Spleen (tissue), 13 donors: ENCODE measurements at places on chromosomes 6 and 20. TPM values are rescaled to one million over a fixed set of nuclear protein-coding genes. Genes with fewer than 3 reads are reported as not detected.
A peak's percentile ranks its signal among the peaks of the same experiment; 100 is the strongest.

NMBR gene
- not detected for polyA plus RNA-seq

MYLK2 gene
- polyA plus RNA-seq = 1.7 TPM

LSM14B gene
- polyA plus RNA-seq = 20.1 TPM

DNA sequence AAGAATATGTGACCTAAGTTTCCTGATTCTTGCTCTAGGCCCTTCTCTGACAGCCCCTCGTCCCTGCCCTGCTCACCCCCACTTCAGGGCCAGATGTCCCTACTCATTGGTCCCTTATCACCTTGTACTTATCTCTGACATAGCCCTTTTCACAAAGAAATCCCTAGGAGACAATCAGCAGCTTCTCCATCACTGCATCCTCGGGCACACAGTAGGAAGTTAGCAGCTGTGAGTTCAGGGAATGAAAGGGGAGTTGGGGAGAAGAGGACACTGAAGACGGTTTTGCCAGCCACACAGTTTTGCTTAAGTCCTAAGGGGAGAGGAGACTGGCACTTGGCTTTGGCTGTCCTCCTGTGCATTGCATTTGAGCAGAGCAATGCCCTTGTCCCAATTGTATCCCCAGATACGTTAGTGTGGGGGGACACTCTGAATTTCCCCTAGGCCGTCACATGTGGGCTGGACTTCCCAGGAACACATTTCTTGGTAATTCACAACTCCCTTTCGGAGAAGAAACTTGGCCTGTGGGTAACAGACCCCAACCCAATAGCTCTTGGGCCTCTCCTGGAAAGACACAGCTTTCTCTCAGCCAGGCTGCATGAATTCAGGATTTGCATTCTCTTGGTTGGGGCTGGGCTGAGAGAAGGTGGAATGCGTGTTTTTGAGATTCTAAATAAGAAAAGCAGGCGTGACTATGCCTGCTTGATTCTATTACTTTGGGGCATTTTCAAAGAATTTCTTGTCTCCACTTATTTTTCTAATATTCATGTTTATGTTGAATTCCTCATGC is 177.6 kb downstream of the UST start:
- DNase-seq = no peak

MTFR2 gene
- polyA plus RNA-seq = 2.2 TPM

DNA sequence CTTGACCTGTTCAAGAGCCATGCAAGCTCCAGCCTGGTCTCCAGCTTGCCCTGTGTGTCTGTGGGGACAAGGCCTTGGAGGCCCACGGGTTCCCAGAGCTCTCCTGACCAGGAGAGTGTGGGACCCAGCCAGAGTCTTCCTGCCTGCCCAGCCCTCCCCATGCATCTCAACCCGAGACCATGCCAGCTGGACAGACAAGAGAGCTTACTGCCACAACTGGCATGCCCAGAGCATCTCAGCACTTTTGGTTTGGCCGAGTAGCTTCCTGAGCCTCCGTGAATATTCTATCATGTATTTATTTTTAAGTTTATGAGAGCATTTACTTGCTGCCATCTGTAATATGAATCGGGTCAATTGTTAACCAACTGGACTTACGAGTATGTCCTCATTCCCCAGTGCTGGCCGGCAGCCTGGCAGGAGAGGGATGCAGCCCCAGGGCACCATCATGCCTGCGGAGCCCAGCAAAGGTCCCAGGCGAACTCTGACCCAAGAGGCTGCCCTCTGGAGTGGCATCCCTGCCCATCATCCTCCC is 14.9 kb downstream of the IP6K3 start:
- no peak for DNase-seq

- DNase-seq = no peak
These were observed 333.4 kb downstream of the THBS2 start for GRCh38 chr6:168920289-168920688.

DNA sequence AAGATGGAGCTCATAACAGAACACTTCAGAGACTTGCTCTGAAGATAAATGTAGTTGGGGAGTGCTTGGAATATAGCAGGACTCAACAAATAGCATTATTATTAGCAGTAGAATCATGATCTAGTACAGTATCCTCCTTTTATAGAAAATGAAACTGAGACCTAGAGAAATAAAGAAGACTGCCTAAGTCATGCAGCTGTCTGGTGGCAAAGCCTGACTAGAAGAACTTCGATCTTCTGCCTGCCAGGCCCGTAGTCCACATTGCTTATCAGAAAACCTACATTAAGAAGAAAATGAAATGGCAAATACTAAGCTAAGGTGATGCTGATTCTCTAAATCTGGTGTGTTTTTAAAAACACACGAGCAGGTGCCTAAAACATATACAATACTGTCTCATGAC is 46.4 kb upstream of the DST start:
- DNase-seq = no peak

LY6G5C gene
- polyA plus RNA-seq = 4.3 TPM

- DNase-seq = no peak
These were observed 4.5 kb downstream of the PHF3 start for GRCh38 chr6:63640062-63640461.

MROH8 gene
- 2.3 TPM for polyA plus RNA-seq

DEFB126 gene
- polyA plus RNA-seq = not detected

GRCh38 chr6:43772681-43773049 is 2.7 kb downstream of the VEGFA start:
- DNase-seq = peak; percentile 74

DNA sequence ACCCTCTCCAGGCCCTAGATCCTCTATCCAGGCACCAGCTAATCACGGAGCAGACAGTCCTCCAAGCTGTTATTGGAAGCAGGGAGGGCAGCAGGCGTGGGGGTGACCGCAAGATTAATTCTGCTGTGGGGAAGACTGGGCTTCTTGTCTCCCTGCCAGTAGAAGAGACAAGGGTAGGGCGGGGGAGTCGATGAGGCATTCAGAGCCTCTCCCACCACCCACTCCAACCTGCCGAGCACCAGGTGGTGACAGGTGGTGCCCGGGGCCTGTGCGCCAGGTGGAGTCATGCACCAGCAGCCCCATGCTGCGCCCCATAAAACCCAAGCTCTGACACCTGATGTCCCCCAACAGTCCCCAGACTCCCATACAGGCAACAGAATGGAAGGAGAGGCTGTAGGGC is 89.6 kb downstream of the CDH22 start:
- no peak for DNase-seq

- DNase-seq = no peak
These were observed 3.9 kb downstream of the HEY2 start for GRCh38 chr6:125753218-125753936.

GRCh38 chr6:118198746-118199145 is 291.7 kb downstream of the SLC35F1 start:
- DNase-seq = no peak

GRCh38 chr20:40744818-40745175 is 55.8 kb upstream of the MAFB start:
- DNase-seq = no peak

SLC35B3 gene
- 11.8 TPM for polyA plus RNA-seq

- no peak for DNase-seq
These were observed 553.7 kb downstream of the CD83 start for GRCh38 chr6:14671261-14671681.

DNA sequence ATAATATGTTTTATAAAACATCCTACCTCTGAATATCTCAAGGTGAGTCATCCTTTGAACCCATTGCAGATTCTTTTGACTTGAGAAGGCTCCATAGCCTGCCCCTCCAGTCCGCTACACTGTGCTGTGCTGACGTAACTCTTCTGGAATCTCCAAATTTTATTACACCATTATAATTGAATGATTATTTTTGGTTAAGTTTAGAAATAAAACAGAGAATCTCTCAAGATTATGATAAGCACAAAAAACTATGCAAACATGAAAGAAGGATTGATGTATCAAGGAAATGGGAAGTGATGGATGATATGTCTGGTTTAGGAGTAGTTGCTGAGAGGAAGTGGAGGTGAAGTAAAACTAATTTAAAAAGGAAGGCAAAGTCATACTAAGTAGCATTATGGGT is 1021.3 kb downstream of the HACE1 start:
- no peak for DNase-seq

- DNase-seq = no peak
These were observed 144.0 kb downstream of the FLRT3 start for GRCh38 chr20:14193443-14193842.

TAF4 gene
- 4.3 TPM for polyA plus RNA-seq

DNA sequence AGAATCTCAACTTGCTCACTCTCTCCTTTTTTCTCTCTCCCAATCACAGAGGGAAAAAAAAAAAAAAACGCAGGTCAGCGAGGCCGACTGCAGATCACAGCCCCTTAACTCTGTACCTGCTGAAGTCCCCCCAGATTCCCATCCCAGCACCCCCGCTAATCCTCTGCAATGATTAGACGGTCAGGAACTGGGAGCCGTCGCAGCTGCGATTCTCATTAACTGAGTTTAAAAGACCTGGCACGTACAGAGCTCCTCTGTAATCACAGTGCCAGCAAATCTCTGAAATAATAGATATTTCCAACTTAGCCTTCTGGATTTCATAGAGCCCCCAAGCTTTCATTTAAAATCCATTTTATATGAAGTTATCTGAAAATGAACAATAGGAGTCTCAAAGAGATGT is 84.4 kb downstream of the ANKRD60 start:
- no peak for DNase-seq

- no peak for DNase-seq
These were observed 180.9 kb upstream of the DTNBP1 start for GRCh38 chr6:15843764-15844163.

GRCh38 chr6:1536526-1537429 is 72.9 kb upstream of the FOXC1 start:
- no peak for DNase-seq

DNA sequence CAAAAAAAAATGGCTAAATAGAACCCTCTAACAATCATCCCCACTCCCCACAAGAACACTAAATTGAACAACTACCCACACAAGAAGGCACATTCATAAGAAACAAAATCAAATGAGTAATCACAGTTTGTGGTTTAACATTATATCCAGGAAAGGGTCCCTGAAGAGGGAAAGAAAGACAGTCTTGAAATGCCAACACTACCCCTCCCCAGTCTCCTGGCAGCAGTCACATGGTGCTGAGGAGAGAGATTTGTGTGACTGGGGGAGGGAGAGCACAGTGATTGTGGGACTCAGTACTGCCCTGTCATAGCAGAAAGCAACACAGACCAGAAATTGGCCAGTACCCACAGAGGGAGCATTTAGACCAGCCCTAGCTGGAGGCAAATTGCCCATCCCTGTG is 443.7 kb upstream of the BTBD3 start:
- DNase-seq = no peak

PDE7B gene
- 0.85 TPM for polyA plus RNA-seq

SGK2 gene
- polyA plus RNA-seq = 0.54 TPM

DNA sequence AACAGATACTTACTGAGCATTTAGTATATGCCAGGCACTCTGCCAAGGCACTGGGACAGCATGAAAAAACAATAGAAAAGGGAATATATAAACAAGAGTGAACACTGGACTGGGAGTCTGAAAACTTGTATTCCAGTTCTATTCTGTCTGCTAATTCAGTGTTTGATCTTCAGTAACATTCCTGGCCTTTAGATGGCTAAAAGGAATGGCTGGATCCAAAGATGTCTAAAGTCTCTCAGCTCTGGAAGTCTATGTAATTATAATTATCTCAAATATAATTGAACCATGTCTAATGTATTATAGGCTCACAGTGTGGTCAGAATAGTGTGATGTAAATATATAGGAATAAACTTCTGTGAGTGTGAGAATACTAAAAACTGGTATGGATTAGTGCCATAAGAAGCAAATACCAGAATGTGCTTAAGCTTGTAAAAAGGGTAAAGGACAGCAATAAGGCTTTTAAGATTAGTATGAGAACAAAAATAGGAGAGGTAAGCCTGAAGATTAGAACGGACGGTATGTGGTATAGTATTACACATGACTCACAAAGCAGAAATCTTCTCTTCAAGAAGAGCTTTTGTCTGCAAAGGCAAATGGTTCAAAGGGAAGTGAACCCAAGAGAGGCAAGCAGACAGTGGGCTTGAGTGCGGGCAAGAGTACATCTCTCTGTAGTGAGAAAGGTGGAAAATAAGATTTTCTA is 68.5 kb downstream of the TMEM200A start:
- no peak for DNase-seq
